ENCODE measurements at places on chromosomes 3 and 15.

- DNase-seq, result peak; percentile 4
Observed at GRCh38 chr3:186653080-186653707, 12.6 kb upstream of the HRG start.

DNA sequence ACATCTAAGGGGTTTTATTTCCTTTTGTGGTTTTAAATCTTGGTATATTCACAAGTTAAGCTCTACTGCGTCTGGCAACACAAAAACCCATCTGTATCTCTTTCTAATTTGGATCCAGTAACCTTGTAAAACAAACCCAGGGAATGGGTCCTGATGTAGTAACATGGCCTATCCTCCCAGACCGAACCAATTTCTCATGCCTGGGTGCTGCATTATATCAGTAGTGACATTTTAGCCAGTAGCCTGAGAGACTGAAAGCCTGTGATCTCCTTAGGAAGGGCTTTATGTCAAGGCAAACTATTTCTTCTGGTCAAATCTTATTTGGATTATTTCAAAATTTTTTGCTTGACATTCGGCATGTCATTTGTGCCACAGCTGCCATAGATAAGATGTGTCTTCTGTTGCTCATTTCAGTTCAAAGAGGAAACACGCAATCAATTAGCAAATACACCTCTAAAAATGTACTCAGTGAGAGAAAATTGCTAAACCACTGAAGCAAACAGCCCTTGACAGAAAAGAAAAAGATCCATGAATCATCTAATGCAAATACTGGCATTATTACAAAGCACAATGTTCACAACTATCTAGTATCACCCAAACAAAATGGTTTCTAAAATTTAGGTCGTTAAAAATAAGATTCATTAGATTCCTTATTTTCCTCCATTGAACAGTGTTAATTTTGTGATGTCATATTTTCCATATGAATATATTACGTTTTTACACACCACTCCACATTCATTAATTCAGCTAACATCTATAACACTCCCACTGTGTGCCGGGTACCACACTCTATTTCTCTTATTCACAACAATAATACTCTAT, 4.0 kb downstream of the NPTN start:
- DNase-seq, result no peak

- DNase-seq, result no peak
Observed at GRCh38 chr3:40456279-40456939, 730 bp upstream of the RPL14 start.

GRCh38 chr3:27253831-27254230, 115.4 kb downstream of the NEK10 start:
- no peak for DNase-seq

GRCh38 chr3:38154625-38155255, 10.6 kb upstream of the OXSR1 start:
- no peak for DNase-seq

DNA sequence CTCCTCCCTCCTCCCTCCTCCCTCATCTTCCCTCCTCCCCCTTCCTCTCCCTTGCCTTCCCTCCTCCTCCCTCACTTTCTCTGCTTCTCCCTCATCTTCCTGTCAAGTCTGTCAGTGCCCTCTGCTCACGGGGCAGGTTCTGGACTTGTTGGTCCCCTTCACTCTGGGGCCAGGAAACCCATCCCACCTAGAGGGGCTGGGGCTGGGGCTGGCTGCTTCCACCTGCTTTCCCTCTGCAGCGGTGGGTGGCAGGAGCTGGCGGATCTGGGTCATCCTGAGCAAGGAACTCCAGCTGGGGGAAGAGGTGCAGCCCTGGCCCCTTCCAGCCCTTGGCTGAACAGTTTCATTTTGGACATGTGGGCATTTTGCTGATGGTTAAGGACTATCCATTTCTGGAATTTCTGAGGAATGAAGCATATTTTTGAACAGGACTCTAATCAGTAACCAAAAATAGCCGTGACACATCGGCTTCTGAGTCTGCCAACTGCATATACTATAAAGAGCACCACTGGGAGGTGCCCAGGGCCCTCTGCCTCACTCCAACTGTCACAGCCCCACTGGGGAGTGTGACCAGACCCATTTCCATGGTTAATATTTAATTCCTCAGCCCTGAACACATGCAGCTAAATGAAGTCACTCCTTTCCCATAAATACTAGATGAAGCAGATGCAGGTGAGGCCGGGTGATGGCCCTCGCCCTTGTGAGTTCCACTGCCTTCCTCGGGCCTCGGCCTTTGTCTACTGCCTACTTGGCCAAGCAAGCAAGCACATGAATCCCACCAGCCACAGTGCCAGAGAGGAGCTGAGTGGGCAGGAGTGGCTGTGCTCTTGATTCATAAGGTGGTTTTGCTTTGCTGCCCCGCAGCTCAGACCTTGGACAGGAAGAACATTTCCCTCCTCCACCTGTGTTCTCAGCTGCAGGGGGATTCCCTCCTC, 39.8 kb downstream of the CHDH start:
- no peak for DNase-seq

DNA sequence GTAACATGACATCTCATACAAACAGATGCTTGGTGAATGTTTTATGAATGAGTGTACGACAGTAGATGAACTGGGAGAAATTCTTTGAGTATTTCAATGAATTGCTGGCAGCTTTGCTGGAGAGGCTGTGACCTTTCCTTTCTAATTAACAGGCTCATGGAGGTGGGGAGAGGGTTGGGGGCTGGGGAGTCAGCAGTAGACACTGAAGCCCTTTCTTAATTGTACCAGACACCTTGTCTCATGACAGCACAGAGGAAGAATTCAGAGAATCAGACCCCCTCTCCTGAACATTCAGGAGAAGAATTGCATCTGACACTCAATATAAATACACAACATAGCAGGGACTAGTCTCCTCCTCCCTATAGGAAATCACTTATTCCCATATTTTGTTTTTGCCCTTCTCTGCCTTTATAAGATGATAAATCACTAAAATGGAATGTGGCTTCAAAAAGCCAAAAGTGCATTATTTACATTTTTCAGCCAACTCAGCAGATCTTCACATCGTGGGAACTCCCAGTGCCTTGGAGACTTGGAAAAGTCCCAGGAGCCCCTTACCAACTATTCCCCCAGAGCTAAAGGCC, 66.2 kb upstream of the TPM1 start:
- no peak for DNase-seq

Measured in CD4-positive, alpha-beta T cell treated with Interferon gamma for 1 hour (primary cell).